CD4-positive, alpha-beta T cell treated with Interleukin-1 beta for 1 hour (primary cell): ENCODE measurements at places on chromosomes 16 and 17.
A peak's percentile ranks its signal among the peaks of the same experiment; 100 is the strongest.

DNA sequence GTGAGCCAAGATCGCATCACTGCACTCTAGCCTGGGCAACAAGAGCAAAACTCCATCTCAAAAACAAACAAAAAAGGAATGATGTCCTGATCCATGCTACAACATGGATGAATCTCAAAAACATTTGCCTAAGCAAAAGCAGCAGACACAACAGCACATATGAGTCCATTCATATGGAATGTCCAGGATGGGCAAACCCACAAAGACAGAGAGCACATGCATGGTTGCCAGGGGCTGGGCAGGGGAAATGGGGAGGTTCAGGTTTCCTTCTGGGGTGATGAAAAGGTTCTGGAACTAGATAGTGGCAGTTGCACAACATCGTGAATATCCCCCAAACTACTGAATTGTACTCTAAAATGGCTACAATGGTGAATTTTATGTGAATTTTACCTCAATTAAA, 35.3 kb upstream of the RAI1 start:
- no peak for DNase-seq

DNA sequence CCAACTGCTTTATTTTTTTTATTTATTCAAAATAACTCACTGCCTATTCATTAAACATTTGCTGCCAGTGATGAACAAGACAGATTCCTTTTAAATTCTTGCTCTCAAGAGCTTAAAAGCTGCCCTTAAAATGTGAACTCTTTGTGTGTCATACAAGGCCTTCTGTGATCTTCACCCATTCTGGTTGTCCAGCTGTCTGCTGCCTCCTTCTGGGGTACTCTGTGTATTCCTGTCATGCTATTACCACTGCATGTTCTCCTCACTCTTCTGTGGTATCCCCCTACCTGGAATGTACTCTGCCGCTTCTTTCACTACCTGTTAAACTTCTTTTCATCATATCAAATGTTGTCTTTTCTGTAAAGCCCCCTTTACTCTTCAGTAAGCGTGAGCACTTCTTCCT, 165.8 kb downstream of the CHD9 start:
- peak; percentile 4 for DNase-seq

DNA sequence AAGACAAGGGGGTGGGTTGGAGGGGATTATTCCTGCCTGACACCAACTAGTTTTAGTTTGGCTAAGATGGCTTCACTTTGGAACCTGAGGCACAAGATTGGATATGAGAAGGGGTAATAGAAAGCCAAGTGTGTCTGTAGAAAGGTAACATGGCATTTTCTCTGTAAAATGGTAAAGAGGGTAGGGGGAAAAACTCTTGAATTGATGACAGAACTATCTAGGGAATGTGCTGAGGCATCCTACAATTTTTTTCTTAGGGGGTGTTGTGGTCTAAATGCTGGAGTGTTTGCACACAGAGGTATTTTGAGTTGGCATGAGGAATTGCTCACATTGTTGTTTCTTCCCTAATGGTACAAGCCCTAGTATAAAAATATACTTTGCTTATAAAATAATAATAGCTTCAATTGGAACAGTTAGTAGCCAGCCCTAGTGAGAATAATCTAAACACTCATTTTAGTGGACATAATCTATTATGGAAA, 25.8 kb downstream of the YPEL2 start:
- no peak for DNase-seq

DNA sequence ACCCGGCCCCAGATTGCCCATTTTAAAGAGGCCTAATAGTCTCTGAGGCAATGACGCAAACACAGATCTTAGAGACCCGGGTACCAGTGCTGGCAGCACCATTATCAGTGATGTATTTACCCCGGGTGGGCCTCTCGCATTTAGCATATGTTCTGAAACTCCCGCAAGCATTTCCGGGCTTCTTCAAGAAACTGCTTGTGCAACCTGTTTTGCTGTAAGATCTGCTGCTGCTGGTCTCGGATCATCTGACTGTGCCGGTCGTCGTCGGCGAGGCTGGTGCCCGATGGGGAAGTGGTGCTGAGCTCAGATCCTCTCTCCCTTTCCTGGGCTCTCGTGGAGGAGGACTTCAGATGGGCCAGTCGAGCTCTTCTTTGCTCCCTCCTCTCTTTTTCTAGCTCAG, 12.5 kb downstream of the CEP295NL start:
- DNase-seq: peak; percentile 48

DNA sequence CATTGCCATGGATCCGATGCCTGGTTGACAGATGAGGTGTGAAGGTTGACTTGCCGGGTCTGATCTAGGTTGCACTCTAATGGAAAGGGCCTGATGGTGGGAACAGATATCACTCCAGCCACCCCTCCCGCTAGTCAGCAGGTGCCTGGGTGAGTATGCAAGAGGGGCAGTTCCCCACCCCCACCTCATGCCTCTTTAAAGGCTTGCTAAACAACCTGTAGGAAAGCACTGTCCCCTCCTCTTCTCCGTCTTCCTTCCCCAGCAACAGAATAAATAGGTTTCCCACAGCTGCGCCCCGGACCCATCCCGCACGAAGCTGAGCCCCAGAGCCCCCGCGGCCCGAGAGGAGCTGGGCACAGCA, 746 bp upstream of the TMEM132E start:
- DNase-seq: no peak

DNA sequence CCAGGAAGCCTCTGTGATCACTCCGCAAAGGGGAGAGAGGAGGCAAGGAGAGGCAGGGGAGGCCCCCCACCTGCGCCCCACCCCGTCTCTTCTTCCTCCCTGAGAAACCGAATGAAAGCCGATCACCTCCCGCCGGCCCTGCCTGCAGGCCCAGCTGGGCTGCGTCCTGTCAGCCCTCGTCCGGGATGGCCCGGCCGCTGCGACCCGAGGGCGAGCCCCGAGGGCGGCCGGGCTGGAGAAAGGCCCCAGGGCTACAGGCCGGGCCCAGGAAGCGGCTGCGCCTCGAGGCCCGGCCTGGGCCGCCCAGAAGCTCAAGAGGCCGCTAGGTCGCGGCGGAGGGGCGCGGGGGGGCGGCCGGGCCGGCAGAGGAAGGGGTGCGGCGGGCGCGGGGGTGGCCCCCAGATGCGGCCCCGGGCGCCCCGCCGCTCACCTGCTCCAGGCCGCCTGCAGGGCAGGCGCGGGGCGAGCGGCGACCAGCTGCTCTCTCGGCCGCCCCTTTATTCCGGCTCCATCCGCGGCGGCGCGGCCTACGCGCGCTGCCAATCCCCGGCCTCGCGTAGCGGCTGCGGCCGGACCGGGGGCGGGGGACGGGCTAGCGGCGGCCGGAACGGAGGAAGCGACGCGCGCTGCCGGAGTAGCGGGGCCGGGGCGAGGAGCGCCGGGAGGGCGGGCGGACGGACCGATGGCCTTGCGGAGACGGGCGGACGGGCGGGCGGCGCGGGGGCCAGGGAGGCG, at the start of gene ZNF319:
Gene ZNF319 (minus strand): TSS at position 702 of the 735 bp plus-strand sequence. CDS start 2,407 bp downstream, outside the sequence.
- DNase-seq: no peak

GRCh38 chr16:76474048-76474447, 196.8 kb downstream of the CNTNAP4 start:
- no peak for DNase-seq

GRCh38 chr16:58497935-58498334, 2.0 kb upstream of the NDRG4 start:
- no peak for DNase-seq

- DNase-seq: no peak
Measured at GRCh38 chr16:19329932-19330331, 44.4 kb downstream of the CLEC19A start.

DNA sequence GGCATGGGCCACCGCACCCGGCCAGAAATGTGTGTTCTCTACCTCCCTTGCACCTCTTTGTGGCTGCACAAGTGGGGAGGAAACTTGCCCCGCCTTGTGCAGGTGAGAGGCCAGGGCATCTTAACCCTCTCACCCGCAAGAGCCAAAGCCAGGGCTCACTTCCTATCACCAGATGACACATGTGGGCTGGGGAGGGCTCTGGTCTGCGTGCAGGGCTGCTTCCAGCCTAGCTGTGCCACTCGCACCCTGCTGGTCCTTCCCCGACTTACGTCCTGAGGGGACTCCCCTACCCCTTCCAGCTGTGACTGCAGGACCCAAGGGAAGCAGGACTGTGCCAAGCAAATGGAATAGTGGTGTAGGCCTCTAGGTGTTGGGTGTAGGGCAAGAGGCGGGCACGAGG, 6.9 kb downstream of the MIEF2 start:
- no peak for DNase-seq

DNA sequence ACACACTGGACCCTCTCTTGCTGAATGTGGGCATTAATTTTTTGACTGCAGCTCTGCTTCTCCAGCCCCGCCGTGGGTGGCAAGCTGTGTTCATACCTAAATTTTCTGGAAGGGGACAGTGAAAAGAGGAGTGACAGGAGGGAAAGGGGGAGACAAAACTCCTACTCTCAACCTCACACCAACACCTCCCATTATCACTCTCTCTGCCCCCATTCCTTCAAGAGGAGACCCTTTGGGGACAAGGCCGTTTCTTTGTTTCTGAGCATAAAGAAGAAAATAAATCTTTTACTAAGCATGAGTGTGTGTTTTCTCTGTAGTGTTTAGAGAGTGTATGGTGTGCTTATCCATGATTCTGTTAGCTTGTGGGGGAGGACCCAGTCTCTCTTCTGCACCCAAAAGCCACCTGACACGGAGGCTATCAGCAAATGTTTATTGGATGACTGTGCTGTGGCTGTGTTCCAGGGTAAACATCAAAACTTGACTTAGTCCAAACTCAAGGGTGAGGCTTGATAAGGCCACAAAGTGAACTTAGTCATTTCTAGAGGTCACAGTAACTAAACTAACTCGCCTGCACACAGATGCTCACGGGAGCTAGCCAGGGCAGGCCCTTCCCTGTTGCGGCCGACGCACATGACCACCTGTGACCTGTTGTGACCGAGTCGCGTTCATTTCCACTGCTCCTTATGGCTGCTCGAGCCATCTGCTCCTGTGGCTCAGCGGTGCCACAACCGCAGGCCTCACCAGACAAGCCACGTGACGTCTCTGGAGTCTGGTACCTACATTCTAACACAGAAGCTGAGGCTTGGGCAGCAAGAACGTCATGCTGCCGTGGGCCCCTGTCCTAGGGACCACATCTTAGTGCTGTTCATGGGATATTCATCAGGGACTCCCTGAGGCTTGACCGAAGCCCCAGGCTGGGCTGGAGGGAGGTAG, 9.8 kb upstream of the MED11 start:
- DNase-seq: peak; percentile 42
